ENCODE measurements at places on chromosomes 5 and 9. TPM values are rescaled to one million over a fixed set of nuclear protein-coding genes. Genes with fewer than 3 reads are reported as not detected.

CORO2A gene
- 10.0 TPM for total RNA-seq

DNA sequence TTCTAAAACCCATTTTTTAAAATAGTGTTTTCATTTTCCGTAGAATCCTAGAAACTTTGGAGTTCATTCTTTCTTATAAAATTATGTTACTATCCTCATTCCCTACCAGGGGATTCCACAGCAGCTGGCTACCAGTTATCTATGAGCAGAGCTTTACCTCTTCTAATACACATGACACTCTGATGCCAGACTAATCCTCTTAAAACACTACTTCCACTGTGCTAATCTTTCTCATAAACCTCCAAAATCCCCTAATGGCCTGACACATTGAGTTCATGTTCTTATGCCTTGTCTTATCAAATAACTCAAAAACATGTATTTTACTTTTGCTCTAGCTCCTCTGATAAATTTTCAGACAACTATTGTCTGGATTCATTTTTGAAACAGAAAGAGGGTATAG is 633.6 kb upstream of the FTMT start:
- no peak for DNase-seq

- no peak for DNase-seq
Measured at GRCh38 chr5:21680641-21681040, 1172.5 kb downstream of the CDH12 start.

DNA sequence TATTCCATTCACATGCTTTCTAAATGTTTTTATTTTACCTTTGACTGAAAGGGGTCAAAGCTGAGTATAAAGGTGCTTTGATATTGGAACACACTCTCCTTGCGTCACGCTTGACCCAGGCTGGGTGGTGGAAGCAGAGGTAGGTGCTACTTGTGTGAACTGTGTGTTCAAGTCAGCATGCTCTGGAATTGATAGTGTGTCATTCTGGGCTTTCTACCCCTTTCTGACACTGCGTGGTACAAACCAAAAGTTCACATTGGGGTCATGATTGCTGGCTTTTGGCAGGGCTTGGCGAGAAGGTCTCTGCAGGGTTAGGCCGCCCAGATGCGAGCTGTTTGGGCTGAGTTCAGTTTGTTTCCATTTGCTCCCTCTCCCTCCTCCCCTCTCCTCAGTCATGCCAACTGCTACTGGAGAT is 131.8 kb downstream of the ADAMTSL1 start:
- no peak for DNase-seq

DNA sequence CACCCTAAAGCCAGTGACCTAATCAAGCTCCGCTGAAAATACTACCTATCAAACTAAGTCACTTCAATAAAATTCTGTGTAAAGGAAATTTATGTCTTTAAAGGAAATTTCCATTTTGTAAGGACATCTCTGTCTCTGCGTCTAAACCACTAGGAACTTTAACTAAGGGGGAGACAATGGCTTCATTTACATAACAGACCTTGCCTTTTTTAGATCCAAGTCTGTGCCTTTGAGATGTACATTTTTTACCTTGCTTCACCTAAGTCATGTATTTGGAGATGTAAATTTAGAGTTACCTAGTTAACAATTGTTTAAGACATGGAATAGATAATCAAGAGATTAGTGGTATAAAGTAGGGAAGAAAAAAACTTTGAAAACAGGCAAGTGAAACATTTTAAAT is 10.2 kb upstream of the GLT6D1 start:
- DNase-seq: no peak

DNA sequence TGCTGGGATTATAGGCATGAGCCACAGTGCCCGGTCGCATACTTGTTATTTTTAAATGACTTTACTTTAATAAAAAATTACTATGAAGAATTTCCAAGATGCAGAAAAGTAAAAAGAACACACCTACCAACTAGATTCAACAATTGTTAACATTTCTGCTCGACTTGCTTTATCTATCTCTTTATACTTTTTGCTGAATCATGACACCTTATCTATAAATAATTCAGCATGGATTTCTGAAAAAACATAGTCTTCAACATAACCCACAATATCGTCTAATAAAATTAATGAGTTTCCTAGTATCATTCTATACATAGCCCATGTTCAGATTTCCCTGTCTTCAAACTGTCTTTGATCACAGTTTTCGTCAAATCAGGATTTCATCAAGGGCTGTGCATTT is 25.9 kb downstream of the HMCN2 start:
- no peak for DNase-seq

DNA sequence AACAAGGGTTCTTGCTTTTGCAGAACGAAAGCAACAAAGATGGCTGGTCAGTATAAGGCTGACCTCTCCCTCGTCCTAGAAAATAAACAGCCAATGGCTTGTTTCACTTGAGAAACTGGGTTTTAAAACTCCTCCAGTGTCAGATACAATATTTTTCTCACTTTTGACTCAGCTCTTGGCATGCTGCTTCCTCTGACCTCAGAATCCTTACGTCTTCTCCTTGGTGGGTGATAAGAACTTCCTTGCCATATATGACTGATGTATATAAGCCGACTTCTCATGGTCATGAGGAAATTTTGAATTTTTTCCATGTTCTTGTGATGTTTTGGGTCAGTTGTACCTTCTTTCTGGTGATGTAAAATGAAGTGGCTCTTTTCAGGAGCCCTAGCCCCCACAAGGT is 3.8 kb downstream of the ZNF618 start:
- DNase-seq: no peak

DNA sequence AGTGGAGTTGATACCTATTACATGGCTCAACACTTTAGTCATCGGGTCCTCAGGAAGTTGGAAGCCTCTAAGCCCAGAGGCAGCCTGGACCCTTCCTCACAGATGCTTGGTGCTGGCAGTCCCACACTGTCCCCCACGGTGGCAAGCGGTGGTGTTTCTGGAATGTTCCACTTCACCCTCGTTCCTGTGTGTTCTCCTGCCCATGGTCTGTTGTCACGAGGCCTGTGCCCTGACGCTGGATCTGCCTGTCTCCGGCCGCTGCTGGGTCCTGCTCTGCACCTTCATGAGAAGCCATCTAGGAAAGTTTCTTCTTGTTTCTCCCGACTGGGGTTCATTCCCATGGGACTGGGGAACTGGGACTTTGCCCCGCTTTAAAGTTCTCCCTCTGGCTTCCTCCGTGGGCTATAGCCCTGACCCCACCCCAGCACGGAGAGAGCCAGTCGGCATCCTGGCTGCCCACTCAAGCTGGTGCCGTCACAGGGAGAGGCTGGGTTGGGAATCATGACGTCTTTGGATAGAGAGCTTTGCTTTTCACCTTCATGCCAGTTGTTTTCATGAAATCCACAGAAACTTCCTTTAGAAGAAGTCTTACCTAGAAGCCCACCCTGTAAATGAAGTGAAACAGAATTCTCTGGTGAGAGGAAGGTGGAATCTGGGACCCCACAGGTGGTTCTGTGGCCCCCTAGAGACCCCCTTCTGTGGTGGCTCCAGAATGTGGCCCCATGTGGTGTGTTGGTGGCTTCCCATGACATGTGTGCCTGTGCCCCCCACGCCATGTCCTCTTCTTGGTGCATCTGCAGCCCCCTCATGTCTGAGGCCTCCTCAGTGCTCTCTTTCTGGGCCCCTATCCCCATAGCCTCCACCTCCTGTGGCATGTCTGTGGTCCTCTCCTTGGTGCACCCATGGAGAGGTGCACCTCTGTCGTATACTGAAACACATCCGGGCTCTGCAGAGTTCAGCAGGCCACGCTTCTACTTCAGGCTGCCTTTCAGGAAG is 43.8 kb downstream of the TRIP13 start:
- DNase-seq: no peak

DNA sequence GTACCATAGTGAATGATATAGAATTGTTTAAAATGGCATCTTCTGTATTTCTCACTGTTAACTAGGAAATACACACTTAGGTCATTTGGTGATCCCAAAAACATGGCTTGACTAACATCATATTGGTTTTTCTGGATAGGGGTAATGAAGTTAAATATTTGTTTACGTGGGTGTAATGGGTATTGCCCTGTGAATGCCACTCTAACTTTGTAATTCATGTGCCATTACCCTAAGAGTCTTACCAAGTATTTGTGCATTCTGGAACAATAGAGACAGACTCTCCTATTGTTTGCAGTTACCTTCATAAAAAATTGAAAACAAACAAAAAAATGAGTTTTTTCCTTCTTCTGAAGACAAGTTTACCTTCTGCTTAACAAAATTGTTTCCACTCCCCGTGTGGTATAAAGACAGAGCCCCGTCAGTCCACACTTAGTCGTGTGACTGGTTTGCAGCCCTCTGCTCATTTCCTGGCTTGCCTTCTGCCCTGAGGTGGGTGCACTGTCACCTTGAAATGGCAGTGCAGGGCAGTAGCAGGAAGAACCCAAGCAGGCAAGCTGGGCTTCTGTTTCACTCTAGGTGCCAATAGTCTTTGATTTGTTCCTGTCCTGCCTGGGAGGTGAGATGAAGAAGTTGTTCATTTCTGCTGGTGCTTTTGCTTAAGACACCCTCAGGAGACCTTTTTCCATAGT is 9.6 kb upstream of the CATSPER3 start:
- DNase-seq: no peak

Data from naive thymus-derived CD8-positive, alpha-beta T cell (primary cell).